ENCODE measurements at places on chromosomes 5 and 9. TPM values are rescaled to one million over a fixed set of nuclear protein-coding genes. Genes with fewer than 3 reads are reported as not detected.

DNA sequence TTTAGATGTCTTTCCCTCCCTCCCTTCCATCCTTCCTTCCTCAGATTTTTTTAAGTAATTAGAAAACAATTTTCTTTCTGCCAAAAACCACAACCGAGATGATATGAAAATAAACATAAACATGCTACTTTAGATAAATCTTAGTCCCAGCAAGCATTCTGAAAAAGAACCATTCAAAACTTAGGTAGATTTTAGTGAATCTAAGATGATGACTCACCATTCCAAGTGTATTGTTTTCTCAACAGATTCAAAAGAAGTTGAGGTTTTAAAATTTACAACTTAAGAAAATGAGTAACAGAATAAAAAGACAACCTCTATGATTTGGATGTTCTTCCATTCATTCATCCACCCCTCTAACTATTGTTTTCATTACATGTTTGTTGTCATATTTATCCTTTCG lies 465.1 kb downstream of the PDE4D start:
- DNase-seq: no peak

Gene ADAMTS19
- 23.3 TPM for total RNA-seq

- no peak for DNase-seq
Observed at GRCh38 chr5:2241842-2242241, 359.1 kb upstream of the IRX4 start.

DNA sequence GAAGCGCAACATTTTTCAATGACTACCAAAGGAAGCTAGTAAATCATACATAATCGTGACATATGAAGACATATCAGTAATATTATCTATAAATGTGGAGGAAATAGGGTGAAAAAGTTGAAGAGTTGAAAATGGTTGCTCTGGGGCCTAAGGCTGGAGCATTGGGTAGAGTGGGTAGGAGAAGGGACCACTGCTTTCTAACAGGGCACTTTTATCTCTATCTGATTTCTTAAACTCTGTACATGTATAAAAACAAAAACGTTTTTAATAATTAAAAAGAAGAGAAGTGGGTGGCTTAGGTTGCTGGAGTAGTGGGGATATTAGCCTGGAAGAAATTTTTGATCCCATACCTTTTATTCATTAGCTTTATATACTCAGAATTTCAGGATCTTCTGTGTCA lies 44.2 kb upstream of the ITGA1 start:
- DNase-seq: no peak

DNA sequence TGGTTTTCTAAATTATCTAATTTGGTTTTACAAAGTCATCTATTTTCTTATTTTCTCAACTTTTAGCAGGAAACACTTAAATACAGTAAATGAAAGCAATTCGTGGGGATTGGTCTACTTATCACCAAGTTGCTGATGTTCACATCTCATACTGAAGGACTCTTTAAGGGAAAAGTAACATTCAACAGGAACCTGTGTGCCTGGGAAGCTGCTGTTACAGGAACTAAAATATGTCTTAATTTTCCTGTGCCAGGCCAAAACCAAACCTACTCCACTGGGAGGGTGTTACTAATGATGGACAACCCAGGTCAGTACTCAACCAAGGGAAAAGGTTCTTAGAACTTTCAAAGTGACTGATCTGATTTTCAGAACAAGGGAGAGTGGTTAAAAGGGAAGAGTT lies 5.3 kb downstream of the ISCA1 start:
- no peak for DNase-seq

Measured in neural progenitor cell (in vitro differentiated cells).